DMS 273 treated with DMSO at 0.1 percent for 48 hours (cell line): ENCODE measurements at places on chromosomes 13 and 19.

DNA sequence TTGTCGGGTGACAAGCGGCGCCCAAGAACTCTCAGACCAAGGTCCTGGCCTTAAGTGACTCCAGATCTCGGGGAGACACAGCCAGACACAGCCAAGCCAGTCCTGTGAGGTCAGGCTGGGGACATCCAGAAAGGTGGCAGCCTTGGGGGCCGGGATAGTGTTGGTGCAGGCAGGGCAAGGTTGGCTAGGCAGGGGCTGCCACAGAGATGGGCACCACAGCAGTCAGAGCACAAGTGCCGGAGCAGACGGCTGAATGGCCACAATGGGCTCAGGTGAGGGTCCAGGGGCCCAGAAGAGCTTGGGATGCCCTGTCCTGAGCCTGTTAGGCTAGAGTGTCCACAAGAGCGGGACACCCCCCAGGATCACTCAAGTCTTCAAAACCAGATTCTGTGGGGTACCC is 32.2 kb downstream of the MAU2 start:
- DNase-seq = no peak

GRCh38 chr13:80666782-80667552 is 326.0 kb upstream of the SPRY2 start:
- DNase-seq = no peak

DNA sequence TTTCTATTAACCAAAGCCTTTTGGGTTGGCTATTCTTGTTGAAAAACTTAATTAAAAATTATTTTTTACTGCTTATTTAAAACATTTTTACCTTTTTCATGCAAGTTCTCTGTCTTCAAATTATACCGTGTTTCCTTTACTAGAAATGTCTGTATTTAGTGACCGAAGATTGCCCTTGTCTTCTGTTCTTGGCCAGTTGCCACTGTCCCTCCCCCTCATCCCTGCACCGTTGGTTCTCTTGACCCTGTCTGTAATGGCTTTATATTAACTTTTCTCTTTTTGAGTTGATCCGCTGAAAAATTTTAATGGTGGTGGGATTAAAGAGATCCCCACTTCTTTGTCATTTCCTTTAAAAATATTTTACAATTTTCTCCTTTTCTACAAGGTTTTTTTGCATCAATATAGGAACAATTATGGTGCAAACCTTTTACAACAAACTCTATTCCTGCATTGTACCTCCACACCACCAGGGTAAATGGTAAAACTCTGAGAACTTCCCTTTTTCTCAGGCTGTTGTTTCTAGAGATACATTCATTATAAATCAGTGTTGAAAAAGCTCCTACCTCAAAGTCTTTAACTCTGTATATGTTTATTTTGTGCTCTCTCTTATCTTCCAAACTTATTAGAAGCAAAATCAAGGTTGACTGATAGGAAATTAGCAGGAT is 12.9 kb upstream of the RNF113B start:
- DNase-seq = no peak

- DNase-seq = no peak
These were observed 29.5 kb upstream of the CEBPG start for GRCh38 chr19:33343859-33344572.

GRCh38 chr19:23822735-23823134 is 64.0 kb upstream of the ZNF681 start:
- no peak for DNase-seq

DNA sequence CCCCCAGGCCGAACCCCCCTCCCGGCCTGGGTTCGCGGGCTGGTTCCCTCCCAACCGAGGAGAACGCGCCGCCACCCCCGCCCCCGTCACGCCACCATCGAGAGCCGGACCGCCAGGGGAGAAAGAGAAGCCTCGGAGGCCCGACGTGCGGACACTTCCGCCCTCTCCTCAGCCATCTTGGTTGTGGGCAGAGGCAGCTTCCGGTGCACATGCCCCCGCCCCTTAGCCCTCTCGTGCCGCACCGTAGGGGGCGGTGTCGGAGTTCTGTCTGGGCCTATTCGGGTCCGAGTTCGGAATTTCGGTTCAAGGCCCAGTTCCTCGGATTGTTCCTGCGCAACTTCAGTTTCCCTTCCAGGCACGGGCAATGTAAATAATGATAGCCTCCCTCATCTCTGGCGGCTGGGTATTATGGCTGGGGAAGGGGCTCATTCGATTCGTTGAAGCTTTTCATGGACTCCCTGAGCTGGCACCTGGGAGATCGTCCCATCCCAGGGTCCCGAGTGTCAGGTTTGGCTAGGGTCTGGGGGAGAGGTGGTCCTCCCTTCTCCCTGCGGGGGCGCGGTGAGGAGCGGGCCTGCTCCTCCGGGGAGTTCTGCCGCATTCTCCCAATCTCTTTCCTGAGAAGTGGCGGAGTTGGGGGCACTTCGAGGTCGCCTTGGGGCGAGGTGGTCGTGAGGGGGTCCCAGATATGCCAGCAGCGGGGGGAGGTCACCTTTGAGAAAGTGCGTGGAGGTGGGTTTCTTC is at the start of the genes IER2 and STX10:
TSS of gene IER2 (plus strand) at position 225 of the 744 bp plus-strand sequence. CDS start 2,776 bp downstream, outside the sequence.
TSS of gene STX10 (minus strand) at position 189 of the 744 bp plus-strand sequence. CDS start 202 bp downstream, outside the sequence.
- peak; percentile 82 for DNase-seq

GRCh38 chr13:23570099-23570920 is at the start of gene TNFRSF19:
TNFRSF19 (plus strand) TSS chr13:23570412; CDS start chr13:23590184, 19,772 bp downstream.
- peak; percentile 81 for DNase-seq

DNA sequence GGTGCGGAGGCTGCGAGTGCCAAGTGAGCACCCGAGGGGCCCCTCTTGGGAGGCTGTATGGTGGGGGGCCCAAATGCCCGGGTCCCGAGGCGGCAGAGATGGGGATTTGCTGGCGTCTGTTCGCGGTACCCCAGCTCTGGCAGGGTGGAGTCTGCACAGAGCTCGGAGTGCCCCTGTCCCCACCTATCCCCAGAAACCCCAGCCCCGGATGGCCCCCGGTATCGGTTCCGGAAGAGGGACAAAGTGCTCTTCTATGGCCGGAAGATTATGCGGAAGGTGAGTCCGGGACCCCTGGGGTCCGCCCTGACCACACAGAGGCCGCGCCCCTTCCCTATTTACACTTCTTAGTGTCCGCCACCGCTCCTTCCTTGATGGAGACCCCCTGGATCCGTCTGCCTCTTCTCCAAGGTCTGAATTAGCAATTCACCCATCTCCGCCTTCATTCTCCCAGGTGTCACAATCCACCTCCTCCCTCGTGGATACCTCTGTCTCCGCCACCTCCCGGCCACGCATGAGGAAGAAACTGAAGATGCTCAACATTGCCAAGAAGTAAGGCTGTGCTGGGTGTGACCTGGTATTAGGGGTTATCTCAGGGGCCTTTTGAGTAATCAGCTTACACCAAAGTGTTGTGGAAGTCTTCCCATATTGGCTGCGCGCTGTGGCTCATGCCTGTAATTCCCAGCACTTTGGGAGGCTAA is 630 bp downstream of the PNPLA6 start:
- no peak for DNase-seq

- DNase-seq = no peak
These were observed 528.4 kb upstream of the NBEA start for GRCh38 chr13:34413538-34414210.

- DNase-seq = no peak
These were observed 184.0 kb downstream of the SLC7A1 start for GRCh38 chr13:29411481-29411880.

GRCh38 chr19:53328967-53329366 is 4.6 kb upstream of the ZNF845 start:
- DNase-seq = no peak

- DNase-seq = no peak
These were observed 723.2 kb downstream of the UQCRFS1 start for GRCh38 chr19:28489776-28490175.

DNA sequence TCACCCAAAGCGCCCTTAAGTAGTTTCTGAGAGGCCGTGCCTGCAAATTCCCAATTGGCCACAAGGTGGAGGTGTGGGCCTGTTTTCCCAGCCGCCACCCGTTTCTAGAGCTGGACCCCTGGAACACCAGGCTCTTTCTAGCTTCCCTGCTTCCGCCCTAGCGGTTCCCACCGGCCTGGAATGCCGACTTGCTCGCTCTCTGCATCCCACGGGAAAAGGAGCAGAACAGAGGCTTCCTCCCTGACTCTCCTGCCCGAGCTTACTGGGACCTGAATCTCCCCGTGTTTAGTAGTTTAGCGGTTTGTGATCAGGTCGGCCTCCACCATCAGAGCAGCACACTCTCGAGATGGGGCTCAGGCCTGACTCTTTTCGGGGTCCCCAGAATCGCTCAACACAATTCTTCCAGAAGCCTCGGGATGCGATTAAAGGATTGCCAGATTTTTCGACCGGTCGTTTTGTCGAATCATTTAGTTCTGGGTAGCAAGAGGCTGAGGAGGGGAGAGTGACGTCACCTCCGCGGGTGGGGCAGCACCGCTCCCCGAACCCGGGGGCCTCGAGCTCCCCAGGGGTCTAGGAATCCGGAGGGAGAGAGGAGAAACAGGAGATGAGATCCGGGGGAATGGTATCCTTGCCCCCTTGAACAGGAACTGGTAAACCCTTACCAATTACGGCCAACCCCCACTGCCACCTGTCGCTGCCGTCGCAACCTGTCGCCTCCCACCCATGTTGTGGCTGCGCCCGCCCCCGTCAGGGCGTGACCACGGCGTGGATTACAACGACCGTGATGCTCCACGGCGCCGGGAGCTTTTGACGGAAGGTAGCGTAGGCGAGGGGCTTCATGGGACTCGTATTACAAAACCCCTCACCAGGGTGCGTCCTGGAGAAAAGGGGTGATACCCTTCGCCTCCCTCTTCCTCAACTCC is 8.0 kb downstream of the NAPSA start:
- peak; percentile 25 for DNase-seq

DNA sequence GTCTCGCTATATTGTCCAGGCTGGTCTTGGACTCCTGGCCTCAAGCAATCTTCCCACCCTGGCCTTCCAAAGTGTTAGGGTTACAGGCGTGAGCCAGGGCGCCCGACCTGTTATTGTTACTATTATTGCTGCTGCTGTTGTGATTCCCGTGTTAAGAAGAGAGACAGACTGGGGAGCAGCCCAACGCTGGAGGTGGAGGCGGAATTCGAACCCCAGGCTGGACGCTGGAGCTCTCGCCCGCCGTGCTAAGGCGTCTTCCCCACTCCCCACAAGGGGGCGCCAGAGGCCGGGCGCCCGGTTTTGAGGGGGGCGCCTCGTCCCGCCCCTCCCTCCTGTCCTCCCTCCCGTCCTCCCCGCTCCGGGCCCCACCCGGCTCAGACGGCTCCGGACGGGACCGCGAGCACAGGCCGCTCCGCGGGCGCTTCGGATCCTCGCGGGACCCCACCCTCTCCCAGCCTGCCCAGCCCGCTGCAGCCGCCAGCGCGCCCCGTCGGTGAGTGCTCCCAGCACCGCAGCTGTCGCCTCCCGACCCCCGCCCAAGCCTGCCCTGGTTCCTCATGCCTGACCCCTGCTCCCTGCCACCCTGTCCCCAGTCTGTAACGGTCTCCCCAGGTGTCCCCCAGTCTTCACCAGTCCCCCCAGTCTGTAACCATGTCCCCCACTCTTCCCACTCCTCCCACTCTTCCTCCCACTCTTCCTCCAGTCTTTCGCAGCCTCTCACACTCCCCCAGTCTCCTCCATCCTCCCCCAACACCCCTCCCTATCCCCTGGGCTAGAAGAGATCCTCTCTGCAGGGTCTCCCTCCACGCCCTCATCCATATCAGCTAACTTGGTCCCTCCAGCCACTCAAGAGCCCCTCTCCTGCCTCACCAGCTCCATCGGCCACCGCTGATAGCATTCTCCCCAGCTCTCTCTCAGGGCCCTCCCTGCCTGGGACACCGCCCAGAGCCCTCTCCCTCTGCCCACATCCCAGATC is at the start of gene EHD2:
TSS of gene EHD2 (plus strand) at position 377 of the 976 bp plus-strand sequence. CDS start 3,191 bp downstream, outside the sequence.
- DNase-seq = peak; percentile 24

DNA sequence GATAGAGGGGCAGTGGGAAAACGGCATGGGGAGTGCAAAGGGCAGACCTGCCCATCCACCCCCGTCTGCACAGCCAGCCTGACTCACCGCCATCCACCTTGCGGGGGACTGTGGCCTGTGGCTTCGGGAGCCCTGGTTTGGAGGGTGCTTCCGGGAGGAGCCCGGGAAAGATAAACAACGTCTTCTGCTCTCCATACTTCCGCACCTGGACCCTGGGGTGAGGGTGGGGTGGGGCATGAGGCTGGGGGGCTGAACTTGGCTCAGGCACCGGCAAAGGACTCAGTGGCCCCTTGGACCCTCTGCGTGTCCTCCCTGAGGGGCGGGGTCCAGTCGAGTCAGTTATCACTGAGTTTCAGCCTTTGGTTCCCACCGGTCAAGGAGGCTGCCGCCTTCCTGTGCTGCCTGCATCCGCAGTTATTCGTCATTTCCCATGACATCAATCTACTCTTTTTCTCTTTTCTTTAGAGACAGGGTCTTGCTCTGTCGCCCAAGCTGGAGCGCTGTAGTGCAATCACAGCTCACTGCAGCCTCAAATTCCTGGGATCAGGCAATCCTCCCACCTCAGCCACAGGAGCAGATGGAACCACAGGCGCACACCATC is 3.2 kb downstream of the GPR108 start:
- DNase-seq = no peak

- no peak for DNase-seq
These were observed 395.1 kb downstream of the FOXO1 start for GRCh38 chr13:40271271-40271885.

- no peak for DNase-seq
These were observed 433.0 kb downstream of the TSHZ3 start for GRCh38 chr19:30916238-30916637.
